ENCODE measurements at places on chromosomes 16 and 17.

- DNase-seq = no peak
These were observed 550.1 kb upstream of the CDH8 start for GRCh38 chr16:62586128-62586862.

GRCh38 chr16:73216932-73217331, 169.0 kb upstream of the ZFHX3 start:
- DNase-seq = no peak

DNA sequence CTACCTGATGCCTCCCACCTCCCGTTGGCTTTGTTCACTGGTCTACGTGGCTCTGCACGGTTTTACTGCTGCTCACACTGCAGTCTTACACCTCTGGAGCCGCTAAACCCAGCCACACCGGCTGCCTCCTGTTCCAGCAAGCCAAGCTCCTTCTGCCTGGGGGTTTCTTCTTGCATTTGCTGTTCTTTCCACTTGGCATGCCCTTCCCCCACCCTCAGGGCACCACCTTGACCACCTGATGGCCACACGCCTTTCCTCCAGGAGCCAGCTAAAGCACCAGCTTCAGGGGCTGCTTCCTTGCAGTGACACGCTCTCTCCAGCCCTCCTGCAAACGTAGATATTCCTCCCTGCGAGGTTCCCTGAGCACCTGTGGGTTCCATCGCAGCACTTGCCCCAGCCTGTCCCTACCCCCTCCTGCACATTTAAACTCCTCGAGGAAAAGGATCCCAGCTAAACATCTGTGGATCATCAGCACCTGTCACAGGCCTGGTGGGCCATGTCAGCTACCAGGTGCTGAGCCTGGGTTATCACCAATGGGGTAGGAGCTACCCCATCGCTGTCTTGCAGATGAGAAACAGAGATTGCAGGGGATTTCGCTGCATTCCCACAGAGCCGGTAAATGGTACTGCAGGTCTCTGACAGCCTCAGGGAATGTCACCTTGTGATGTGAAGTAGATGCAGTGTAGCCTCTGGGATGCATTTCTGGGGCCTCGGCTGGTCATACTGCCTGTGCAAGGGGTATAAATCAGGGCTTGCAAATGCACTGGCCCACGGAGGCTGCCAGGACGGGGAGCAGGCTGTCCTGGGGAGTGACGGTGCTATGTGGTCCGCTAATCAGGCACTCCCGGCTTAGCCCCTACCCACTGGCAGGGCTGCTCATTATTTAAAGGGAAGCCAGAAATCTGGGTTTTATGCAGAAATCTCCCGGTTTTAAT, 285.2 kb downstream of the CPPED1 start:
- no peak for DNase-seq

DNA sequence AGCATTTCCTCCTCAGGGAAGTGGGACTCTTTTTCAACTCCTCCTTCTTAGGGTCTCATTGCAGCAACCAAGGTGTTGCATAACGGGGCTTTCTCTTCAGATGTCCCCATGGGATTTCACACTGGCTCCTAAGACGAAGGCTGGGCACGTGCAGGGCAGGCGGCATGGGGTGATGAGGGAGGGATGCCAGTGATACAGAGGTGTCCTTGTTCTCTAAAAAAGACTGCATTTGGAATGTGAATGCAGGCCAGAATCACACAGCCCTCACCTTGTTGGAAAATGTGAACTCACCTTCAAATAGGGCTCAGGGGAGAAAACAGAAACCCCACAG, 105.6 kb downstream of the XYLT1 start:
- no peak for DNase-seq

DNA sequence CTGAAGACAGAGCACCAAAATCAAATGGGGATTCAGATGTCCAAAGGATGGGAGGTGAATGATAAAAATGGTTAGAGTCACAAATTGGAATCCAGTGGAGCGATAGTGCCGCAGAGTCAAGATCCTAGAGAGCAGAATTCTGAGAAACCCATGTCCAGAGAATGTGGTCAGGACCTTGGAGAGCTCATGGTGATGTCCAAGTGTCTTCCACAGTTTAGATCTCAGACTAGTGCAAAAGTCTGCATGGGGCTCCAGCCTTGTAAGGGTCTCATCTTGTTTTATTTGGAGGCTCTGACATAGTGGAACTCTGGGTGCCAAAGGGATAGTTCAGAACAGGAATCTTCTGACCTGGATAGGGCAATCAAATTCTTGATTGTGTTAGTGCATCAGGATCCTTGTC, 245.9 kb upstream of the HSBP1 start:
- no peak for DNase-seq

DNA sequence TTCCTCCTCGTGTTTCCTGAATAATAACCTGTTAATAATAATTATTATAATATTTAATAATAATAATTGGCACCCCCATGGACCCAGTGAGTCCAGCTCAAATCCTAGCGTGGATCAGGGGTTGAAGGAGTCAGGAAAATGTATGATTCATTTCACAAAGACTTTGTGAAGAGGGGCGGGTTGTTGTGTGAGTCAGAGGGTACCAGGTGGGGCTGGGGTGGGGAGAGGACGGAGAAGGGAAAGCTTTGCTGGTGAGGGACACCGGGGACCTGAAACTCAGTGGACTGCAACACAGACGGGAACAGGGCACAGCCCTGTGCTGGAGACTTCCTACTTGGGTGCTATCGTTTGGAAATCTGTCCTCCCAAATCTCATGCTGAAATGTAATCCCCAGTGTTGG, 3.1 kb upstream of the ADORA2B start:
- DNase-seq = no peak

DNA sequence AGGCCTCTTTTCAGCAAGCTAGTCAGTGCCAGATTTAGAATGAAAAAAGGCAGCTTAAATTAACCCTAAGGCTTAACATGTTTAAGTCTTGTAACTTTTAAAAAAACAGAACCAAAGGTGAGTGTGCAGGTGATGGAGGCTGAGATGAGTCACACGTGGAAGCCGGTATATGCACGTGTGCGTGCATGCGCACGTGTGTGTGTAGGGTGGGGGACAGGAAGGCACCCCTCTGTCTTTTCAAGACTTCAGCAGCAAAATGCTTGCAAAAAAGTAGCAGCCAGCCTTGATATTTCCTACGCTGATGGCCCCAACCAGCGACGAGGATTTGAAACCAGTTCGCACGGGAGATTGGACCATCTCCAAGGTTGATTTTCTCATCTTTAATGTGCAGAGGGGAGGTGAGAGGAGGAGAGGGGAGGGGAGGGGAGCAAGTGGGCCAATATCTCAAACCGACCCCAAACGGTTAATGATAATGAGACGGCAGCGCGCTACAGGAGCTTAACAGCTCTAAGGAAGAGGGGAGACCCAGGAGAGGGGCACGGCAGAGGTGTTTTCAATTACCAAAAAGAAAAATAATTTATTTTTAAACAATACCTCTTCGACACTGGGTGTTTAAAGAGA, 154.7 kb downstream of the ZNF423 start:
- no peak for DNase-seq

- DNase-seq = no peak
These were observed 3.2 kb upstream of the PABPN1L start for GRCh38 chr16:88869673-88869980.

DNA sequence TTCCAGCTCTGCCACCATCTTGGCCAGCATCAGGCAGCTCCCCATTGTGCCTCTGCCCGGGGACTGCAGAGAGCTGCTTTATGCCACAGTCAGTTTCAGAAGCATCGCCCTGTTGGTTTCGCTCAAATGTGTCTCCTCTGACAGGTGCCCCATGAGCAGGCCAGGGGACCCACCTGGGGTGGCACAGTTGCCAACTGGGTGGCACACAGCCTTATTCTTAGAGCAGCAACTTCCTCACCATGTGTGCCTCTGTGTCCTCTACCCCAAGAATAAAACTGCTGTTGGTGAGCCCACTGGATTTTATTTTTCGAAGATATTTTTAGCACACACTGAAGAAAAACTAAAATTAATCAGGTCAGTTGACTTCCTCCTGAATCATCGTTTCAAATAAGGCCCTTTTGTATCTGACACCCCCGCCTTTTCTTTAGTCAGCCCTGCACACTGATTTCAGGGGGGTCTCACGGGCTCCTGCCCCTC, 44.9 kb upstream of the CACNG5 start:
- DNase-seq = no peak

- no peak for DNase-seq
These were observed 184.8 kb upstream of the ZFHX3 start for GRCh38 chr16:73232555-73233328.

GRCh38 chr16:85735225-85735635, 15.7 kb downstream of the C16orf74 start:
- DNase-seq = peak; percentile 7

DNA sequence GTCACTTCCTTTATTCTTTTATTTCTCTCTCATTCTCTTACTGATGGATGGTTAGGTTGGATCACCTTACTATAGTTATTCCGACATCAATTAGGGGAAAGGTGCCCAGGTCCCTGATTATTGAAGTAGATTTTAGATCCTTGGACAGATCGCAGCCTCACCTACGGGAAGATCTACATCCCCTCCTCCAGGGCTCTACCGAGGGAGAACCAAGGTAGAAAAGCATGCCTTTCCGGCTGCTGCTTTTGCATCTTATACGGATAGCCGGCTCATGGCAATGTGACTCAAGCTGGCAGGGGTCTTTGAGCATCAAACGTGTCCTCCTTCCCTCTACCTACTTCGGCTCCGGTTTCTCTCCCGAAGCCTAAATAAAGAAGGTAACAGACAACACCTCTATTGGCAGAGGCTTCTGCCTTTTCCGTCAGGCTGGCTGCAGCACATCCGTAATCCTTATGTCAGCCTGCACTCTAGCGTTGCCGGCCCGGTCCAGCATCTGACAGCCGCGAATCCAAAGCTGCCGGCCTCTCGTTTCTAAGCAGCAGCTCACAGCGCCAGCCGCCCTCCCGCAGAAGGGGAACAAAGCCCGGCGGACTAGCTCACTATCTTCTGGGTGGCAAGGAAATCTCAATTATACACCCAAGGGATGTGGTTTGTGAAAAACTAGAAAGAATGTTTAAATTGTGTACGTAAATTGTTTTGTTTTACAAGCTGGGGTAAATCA, 46.9 kb downstream of the IRX6 start:
- DNase-seq = no peak

DNA sequence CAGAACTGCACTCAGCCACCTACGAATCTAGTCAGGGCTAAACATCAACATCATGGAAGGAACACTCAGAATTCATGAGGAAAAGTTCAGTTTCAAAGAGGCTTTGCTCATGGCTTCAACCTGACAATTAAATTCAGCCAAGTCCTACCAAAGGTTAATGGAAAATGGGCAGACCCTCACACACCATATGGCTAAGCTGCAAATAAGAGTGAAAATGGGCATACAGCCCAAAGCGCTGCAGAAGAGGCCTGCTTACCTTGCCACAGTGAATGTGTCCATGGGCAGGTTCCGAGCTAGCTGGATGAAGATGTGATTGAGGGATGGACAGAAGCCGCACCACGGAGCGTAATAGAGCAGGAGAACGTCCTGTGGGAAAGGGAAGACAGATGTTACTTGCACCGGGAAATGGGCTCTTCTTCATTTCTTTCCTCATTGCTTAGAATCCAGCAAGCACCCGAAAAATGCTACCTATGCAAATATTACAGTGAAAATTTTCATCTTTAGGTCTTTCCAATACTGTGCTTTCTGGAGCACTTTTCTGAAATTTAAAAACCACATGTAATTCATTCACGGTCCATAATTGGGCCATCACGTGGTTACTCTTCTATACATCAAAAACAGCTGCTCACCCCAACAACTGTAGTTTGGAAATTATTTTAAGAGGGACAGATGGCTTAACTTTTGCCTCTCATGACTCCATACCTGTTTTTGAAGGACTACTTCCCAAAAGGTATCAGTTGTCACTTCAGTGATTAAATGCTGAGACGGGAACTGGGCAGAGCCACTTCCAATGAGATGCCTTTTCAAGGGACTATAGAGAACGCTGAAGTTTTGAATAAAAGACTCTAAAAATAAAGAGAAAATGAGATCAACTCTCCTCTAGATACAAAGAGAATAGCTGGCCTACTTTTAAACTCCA, 19.6 kb downstream of the SNN start:
- DNase-seq = no peak

DNA sequence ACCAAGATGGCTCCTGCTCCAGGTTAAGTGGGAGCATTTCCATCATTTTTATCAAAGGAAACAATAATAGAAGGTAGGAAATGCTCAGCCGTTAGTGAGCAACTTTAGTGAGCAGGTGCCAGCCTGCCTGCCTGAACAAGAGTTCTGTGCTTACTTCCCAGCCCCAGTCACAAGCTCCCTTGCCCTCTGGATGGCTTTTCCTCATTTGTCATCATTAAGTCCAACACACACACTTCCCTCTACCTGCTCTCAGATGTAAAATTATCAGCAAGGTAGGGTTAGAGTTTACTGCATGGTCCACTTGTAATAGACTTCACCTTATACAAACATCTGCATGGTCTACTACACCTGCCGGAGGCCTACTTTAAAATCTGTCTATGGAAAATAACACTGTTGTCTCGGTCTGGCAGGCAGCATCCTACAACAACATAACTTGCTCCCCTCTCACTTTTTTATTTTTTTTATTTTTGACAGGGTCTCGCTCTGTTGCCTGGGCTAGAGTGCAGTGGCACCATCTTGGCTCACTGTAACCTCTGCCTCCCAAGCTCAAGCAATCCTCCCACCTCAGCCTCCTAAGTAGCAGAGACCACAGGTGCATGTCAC, 12.7 kb downstream of the TEX2 start:
- DNase-seq = no peak

DNA sequence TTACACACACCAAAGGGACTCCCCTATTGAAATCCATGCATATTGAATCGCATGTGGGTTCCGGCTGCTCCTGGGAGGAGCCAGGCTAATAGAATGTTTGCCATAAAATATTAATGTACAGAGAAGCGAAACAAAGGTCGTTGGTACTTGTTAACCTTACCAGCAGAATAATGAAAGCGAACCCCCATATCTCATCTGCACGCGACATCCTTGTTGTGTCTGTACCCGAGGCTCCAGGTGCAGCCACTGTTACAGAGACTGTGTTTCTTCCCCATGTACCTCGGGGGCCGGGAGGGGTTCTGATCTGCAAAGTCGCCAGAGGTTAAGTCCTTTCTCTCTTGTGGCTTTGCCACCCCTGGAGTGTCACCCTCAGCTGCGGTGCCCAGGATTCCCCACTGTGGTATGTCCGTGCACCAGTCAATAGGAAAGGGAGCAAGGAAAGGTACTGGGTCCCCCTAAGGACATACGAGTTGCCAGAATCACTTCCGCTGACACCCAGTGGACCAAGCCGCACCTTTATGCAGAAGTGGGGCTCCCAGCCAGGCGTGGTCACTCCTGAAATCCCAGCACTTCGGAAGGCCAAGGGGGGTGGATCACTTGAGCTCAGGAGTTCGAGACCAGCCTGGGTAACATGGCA, 2.2 kb downstream of the GAA start:
- DNase-seq = no peak

DNA sequence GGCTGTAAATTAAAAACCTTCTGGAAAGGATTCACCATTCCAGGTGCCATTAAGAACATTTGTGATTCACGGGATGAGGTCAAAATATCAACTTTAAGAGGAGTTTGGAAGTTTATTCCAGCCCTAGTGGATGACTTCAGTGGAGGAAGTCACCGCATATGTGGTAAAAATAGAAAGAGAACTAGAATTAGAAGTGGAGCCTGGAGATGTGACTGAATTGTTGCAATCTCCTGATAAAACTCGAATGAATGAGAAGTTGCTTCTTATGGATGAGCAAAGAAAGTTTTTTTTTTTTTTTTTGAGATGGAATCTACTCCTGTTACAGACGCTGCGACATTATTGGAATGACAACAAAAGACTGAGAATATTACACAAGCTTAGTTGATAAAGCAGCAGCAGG, 26.7 kb downstream of the CCL4 start:
- DNase-seq = no peak
